ENCODE measurements at places on chromosomes 1 and 21.
A peak's percentile ranks its signal among the peaks of the same experiment; 100 is the strongest.

- no peak for DNase-seq
Measured at GRCh38 chr21:35342440-35342839, 293.3 kb upstream of the RUNX1 start.

DNA sequence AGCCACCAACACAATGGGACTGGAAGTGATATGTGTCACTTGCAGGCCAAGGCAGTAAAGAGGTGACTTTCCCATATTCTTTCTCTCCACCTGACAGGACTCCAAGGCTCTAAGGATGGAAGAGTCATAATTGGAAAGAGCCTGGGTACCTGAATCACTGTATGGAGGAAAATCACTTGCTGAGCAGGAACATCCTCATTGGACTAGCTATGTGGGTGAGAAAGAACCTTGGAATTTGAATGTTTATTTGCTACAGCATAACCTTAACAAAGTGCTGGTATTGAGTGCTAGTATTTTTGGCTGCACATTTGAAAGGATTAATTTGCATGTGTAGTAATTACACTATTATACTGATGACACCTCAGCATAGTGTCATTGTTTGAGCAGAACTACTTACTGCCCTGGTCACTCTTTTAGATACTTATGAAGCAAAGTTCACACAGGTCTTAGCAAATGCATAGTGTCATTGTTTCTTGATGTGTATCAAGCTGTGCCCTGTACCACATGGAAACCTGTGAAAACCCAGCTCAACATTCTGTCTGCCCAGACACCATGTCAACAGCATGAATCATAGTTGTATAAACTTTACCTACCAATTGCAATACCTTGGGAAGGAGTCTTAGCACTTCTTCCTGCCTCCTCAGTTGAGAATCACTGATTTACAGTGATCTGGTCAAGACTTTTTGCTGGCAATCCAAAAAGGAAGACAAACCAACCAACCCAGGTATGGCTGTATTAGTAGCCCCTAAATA is 5.1 kb upstream of the S100A10 start:
- DNase-seq: no peak

GRCh38 chr21:44949779-44950198 is 10.0 kb downstream of the SLX9 start:
- DNase-seq: no peak

- peak; percentile 62 for DNase-seq
Measured at GRCh38 chr1:15328351-15329103, 81.2 kb upstream of the EFHD2 start.

GRCh38 chr1:151978922-151979321 is 14.7 kb downstream of the S100A10 start:
- DNase-seq: no peak

DNA sequence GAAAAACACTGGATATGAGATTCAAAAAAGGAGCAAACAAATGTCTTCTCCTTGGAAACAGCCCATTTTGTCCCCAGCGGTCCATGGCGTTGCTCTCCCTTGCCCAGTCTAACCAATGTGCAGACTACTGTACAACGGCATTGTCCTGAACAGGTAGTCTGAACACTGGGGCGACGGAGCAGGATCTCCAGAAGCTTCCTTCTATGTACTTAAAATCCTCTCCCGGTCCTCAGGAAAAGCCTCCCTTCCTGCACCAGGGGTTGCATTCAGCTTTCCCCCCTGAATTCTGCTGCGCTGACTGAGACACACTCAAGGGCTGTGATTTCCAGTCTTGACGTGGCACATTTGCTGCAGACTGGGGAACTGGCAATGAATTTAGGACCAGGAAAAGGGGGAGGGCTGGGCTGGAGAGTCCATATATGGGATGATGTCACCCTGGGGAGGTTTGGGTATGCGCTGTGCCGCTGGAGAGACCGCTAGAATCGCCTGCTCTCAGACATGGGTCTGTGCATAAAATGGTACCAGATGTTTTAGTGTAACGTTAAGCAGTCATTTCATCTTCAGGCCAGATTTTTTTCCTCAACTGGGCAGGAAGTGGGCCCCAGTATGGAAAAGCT is 275.9 kb upstream of the C1orf105 start:
- no peak for DNase-seq

GRCh38 chr1:166920561-166921475 is 44.8 kb upstream of the TADA1 start:
- no peak for DNase-seq

DNA sequence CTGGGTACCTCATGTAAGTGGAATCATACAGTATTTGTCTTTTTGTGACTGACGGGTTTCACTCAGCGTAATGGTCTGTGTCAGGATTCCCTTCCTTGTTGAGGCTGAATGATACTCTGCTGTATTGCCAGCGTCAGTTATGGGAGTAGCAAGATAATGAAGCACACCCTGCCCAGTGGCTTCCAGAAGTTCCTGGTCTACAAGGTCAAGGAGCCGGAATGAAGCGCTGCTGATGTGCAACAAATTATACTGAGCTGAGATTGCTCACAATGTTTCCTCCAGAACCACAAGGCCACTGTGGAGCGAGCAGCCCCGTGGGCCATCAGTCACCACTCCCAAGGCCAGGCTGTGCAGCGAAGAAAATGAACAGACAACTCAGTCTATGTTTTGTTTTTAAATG is 24.0 kb upstream of the TDRD10 start:
- DNase-seq: no peak

DNA sequence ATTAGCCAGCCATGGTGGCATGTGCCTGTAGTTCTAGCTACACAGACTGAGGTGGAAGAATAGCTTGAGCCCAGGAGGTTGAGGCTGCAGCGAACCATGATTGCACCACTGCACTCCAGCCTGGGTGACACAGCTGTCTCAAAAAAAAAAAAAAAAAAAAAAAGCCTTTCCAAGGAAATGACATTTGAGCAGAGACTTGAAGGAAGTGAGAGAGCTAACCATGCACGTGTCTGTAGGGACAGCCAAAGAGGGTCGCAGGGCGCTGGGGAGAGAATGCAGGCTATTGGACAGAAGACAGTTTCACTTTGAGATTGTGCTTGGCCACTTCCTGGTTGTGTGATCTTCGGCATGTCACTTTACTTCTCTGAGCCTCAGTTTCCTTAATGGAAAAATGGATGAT is 6.8 kb downstream of the HCRTR1 start:
- DNase-seq: no peak

GRCh38 chr1:155205969-155206593 is 1.6 kb downstream of the THBS3 start:
- DNase-seq: no peak

DNA sequence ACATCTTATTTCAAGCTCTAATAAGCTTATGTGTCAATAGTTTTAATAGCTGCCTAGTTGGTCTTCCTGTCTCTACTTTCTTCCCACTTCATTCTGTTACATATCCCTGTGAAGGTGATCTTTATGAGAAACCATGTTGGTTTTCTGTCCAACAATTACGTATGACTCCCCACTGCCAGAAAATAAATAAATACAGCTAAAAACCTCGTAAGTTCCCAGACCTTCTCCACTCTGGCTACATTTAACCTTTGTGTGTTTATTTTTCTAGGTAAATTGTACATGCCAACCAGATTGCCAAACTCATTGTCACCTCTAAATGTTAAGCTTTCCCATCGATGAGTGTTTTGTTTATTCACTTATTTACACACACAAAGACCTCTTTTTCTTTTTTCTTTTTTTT is 147.2 kb downstream of the CRB1 start:
- no peak for DNase-seq

- DNase-seq: no peak
Measured at GRCh38 chr1:109765483-109765815, 1.7 kb upstream of the EPS8L3 start.

DNA sequence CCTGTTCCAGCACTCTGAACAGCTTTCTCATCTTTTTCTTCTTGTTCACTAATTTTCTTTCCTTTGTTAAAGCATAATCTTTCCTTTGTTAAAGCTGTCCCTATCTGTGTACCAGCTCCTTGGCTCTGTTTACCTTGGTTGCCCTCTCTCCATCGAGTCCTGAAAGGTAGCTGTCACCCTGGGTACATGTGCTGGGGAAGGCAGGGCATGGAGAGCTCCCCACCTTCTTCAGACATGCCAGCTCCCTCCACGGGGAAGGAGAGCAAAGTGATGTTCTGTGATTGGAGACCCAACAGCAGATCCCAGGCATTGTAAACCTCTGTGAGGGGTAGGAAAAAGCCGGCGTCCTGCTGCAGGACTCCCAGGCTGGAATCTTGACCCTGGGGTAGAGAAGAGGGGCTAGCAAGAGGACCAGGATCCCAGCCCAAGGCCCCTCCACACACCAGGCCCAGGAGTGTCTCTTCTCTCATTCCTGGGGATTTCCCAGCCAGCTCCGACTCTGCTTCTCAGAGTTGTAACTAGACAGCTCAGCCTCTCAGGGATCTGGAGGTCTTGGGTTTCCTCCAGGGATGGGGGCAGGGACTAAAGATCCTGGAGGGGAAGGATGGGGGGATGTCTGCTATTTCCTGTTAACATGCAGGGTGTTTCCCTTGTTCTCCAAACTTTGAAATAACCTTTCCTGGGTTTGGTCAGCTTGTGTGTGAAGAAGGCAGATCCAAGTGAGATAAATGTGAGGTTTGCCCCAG is 34.4 kb downstream of the TMCC2 start:
- peak; percentile 39 for DNase-seq

GRCh38 chr1:42999308-42999707 is 40.6 kb upstream of the SLC2A1 start:
- no peak for DNase-seq

GRCh38 chr1:241895013-241895412 is 47.0 kb downstream of the EXO1 start:
- DNase-seq: no peak

GRCh38 chr1:178094739-178095645 is 1.1 kb downstream of the RASAL2 start:
- no peak for DNase-seq

- DNase-seq: no peak
Measured at GRCh38 chr1:232280910-232281309, 349.0 kb downstream of the SIPA1L2 start.

DNA sequence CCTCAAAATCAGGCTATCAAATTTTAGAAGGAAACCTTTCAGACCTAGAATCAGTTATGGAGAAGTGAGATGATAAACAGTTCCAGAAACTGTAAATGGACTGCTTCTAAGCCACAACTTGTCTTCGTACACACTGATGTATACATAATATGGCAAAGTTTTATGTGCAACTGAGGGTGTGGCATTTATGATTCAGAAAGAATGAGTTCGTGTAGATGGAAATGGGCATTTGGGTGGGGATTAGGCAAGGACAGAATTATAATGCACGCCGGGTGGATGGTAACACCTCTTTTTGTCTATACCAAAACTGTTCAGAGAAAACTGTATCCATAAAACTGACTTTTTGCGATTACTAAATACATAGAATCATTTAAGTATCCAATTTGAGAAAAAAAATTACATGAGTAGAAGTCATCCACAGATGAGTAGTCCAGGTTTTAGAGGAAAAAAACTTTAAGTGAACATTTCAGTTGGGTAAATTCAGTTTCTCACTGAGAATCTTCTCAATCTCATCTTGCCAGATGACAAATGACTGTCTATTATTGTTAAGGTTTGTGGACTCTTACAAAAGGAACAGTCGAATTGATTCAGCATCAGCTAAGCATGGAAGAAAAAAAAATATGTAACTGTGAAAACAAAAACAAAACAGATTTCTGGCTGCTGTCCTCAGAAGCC is 22.5 kb downstream of the ERRFI1 start:
- DNase-seq: no peak

GRCh38 chr1:221093903-221094791 is 214.9 kb downstream of the HLX start:
- DNase-seq: no peak

DNA sequence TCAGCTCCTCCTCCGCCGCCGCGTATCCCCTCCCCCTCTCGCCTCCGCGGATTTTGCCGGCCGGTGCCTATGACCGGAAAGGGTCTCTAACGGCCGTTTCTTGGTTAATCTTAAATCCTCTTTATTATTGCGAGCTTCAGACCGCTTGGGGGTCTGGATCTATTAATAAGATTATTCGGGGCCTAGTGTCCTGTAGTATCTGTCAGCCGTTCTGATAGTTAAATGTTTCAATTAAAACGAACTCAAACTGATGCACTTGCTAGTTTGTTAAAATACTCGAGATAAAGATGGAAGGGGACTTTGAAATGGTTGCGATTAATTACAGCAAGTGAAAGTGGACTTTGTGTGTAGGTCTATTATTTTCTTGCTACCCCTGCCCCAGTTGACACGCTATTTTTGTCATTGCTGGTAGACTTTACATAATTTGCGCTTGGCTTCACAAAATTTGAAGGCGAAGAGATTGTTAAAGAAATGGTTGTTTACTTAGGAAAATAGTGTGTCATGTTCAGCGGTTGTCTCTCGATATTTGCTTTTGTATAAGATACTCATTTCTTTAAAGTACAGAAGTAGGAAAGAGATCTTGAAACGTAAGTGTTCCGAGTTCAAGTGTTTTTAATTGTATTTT is 779 bp downstream of the SON start:
- DNase-seq: no peak
